ENCODE measurements at places on chromosomes 11 and 22.

DNA sequence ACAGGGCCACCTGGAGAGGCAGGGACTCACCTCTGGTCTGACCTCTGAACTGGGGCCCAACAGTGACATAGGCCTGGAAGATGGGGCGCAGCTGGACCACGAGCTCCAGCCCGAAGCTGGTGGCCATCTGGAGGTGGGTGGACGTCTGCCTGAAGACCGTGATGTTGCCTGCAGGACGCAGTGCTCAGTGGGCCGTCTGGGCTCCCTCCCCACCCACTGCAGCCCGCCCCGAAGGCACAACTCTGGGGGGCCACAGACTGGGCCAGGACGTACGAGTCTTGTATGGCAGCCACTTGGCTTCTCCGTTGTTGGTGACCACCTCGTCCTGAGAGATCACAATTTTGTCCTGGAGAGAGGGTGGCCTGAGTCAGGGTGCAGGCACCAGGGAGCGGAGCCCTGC, 7.9 kb downstream of the MUC6 start:
- DNase-seq, result no peak

DNA sequence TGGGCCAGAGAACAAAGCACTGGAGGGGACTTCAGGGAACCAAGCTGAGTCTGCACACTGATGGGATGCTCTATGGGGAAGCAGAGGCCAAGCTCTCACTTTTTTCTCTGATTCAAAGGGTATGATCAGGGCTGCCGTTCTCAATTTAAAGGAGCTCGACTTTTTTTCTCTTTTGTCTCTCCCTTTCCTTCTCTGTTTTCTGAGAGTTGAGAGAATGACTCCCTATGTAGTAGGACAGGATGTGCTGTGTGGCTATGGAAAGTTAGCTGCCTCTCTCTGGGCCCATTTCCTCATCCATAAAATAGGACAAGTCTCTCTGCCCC, 7.9 kb downstream of the ADORA2A start:
- no peak for DNase-seq

DNA sequence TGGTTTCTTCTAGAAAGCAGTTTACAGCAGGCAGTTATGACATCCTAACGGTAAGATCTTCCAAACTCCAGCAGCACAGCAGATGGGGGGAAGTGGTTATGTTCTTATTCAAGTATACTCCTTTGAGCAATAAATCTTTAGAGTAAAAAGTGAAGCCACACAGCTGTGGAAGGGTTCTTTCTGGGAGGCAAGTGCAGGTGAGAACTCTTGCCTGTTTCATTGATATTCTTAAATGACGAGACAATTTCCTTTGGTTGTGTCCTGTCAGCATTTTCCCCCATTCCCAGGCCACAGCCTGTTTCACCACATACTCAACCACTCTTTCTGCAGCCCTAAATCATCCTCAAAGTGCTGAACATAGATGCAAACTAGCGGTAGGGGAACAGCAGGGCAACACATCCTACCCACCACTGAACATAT, 207.3 kb upstream of the MTNR1B start:
- DNase-seq, result no peak

DNA sequence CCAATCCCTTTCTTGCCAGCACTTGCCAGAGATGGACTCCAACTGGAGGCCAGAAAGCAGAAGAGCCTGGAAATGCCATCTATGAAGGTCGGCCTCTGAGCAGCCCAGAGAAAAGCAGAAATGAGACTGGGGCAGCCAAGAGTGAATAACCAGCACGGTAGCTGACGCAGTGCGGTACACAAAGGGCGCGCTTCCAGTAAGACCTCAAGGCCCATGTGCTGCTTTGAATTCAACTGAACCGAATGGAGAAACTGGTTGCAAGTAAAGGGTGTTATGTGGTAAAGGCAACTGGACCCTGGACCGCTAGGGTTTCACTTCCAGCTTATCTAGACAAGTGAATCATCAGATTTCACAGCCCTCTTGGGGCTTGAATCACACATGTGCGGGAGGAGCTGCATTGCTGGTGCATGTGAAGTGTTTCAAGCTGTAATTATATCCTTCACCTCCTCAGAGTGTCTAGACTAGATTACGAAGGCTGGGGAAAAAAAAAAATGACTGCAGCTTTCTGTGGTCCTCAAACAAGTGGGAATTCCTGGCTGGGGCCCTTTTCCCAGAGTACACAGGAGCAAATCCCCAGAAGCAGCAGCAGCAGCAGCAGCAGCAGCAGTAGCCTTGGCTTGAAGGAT, 128.9 kb downstream of the CCDC34 start:
- peak; percentile 97 for DNase-seq

DNA sequence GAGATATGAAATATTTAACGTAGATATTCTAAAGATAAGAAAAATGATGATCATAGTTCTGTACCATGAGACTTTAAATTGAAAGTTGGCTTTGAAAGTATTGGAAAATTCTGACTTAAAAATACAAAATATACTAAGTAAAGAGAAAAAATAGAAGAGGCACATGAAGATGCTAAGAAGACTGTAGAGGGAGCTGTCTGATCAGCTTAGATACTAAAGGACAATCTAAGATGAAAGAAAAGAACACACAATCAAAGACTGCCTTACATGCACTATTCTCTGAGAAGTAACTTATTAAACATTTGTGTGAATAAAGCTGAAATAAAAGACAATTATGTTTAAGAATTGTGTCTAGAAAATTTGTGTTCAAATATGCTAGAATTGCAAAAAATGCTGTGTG, 55.1 kb downstream of the RBMXL2 start:
- DNase-seq, result peak; percentile 34

GRCh38 chr11:77475206-77475605, 1.3 kb upstream of the PAK1 start:
- no peak for DNase-seq

DNA sequence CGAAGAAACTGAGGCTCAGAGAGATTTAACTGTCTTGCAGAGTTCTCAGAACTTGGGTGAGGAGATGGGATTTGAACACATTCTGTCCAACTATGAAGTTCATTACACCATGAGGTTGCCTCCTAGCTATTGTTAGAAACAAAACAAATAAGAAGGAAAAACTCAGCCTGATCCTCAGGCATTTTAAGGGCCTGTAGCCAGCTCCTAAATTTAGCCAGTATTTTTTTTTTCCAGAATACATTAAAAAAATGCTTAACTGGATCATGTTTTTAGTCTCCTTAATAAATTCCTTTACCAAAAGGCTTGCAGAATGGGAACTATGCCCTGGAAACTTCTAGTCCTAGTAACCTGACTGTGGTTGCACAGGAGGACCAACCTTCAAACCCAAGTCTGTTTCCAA, 212.0 kb downstream of the CSNK2A3 start:
- no peak for DNase-seq

GRCh38 chr11:1139441-1140083, 18.2 kb upstream of the MUC5AC start:
- peak; percentile 86 for DNase-seq

DNA sequence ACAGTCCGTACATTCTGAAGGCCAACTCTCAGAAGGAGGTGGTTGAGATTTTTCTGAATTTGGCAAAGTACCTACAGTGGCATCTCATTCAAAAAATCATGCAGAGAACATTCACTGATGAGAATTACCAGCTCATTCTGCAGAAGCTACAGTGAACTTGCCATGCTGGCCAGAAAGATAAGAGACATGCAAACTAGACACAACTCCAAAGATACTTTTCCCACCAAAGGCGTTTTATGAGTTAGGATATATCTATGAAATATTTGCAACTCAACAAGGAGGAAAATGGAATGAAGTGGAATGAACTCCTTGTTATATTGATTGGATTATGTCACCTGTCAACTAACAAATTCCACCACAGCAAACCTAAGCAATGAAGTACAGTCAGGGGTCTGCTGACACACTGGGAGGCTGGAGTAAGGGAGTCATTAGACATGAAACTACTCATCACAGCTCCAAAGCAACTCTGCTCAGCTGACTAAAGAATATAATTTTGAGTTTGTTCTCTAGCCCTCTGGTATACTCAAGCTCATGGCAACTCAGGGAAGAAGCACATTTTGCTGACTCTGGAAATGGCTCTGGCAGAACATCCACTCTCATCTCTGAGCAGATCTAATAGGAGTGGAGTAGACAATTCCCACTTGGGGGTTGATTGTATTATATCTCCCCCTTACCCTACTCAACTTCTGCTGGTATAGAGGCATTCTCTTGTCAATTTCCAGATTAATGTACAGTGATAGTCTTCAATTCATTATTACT, 22.9 kb downstream of the MAML2 start:
- no peak for DNase-seq

- peak; percentile 31 for DNase-seq
These were observed 7.1 kb upstream of the MUC15 start for GRCh38 chr11:26578998-26579661.

DNA sequence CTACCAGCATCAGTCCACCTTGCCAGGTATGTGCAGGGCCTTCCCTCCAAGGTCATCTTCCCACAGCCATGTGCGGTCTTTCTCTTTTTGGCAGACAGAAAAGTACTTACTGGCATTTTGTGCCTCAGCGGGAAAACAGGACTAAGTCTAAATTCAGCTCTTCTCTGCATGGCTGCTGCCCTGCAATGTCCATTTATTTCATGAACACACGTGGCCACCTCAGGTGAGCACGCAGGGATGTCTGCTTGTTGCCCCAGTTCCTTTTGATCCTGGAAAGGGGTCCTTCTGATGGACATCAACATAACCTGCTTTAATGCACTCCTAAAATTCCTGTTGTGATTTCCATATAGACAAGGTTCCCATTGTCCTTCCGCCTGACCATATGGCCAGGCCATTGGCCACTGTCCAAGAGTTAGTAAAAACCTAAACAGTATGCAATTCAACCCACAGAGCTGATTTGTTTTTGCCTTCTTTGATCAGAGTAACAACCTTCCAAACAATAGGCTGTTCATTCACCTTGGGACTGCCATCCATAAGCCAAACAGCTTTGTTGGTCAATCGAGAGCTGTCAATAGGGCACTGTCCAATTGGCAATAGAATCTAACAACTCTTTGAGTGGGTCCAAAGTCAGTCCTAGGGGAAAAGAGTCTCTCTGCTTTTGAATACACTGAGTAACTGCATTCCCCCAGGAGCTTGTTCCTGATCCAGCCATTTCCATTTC, 5.9 kb downstream of the TREH start:
- DNase-seq, result no peak

DNA sequence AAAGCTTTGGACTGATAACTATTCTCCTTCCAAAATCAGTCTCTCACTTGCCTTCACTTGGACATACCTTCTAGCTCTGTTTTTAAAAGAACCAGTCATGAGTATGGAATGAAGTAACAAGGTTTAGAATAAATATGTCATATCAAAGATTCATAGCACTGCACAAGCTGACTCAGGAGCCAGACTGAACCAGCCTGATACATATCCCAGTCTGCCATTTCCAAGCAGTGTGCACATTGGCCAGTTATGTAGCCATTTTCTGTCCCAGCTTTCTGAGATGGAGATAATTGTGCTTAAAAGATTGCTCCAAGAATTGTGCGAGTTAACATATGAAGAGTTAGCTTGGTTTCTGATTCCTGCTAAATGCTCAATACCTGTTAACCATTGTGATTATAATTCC, 311.3 kb downstream of the C11orf87 start:
- no peak for DNase-seq

DNA sequence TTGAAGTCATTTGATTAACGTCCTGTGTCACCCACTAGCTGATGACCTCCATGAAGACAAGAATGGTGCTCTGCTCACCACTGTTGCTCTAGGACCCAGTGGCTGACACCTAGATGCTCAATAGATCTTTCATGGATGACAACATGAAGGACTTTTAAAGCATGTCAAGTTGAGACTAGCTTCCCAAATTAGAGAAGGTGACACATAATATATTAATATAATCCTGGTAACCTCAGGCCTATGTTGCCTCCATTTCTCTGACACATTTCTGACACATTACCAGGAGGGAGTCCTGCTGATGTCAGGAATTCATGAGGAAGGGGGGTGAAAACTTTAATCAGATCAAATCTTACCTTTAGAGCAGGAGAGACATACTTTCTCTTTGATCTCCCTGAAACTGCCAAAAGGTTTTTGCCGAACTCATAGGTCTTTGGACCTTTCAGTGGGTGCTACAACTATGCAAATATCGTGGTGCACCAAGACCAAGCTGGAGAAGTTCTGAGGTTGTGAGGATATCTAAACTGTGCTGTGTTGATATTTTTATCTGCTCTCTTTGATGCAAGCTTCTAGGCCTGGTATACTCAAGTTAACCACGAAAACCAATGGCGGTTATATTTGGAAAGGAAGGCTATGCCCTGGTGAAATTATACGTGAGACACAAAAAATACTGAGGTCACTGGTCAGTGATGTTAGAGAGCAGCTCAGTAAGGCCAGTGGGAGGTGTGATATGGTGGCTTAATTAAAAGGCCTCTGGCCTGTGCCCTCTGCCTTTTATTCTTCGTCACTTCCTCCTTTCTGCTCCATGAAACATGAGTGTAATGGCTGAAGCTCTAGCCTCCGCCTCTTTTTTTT, 13.2 kb upstream of the AMPD3 start:
- no peak for DNase-seq

- no peak for DNase-seq
These were observed 31.8 kb downstream of the USP35 start for GRCh38 chr11:78220218-78221157.

GRCh38 chr11:1825039-1825740, 9.6 kb upstream of the SYT8 start:
- DNase-seq, result peak; percentile 46

- peak; percentile 61 for DNase-seq
These were observed 34.7 kb downstream of the ATG16L2 start for GRCh38 chr11:72848846-72849466.

DNA sequence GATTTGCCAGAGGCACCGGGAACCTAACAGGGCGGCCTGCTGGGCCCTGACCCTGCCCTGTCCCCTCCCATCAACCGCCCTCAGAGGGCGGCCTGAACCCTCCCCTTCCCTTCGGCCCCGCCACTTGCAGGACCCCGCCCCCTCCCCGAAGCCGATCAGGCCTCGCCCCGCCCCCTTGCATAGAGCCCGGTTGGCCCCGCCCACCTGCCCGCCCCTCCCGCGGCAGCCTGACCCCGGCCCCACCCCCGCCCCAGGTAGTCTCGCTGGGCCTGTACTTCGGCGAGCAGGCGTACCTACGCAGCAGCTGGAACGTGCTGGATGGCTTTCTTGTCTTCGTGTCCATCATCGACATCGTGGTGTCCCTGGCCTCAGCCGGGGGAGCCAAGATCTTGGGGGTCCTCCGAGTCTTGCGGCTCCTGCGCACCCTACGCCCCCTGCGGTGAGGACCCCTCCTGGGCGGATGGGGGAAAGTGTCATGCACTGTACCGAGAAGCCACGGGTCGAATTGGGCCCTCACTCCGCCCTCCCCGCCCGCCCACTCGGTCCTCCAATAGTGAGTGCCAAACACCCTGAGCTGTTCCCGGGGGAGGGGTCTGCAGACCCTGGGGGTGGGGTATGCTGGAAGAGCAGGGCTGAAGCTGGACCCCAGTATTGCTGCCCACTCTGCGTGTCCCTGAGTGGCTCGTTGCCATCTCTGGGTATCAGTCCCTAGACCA, 94.1 kb downstream of the CACNA1I start:
- DNase-seq, result no peak

Measured in fibroblast of villous mesenchyme (primary cell).